ENCODE measurements at places on chromosomes 2 and 18. TPM values are rescaled to one million over a fixed set of nuclear protein-coding genes. Genes with fewer than 3 reads are reported as not detected.

The SLC66A3 gene
- 6.9 TPM for total RNA-seq

The FAM124B gene
- 1.00 TPM for total RNA-seq

The CDK15 gene
- total RNA-seq = 0.43 TPM

- no peak for DNase-seq
Measured at GRCh38 chr2:107008843-107009242, 122.9 kb upstream of the ST6GAL2 start.

DNA sequence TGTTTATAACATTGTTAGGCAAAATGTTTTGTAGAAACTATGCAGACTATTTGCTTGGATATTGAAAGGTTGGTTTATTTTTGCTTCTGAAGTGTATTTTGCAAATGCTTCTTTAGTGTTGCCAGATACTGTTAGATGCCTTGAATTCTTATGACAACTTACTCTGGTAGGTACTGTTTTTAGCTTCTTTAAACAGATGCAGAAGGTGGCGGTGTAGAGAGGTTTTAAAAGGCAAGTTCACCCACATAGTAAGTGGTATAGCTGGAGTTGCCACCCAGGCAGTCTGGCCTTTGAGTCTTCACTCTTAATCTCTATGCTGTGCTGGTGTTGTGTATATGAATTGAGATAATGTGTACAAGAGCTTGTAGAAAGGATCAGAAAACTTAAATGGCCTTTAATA is 3.6 kb downstream of the PCYOX1 start:
- no peak for DNase-seq

GRCh38 chr2:127453392-127454171 is 35.4 kb downstream of the PROC start:
- DNase-seq = no peak

- no peak for DNase-seq
Measured at GRCh38 chr2:172516299-172516698, 39.6 kb upstream of the PDK1 start.

- no peak for DNase-seq
Measured at GRCh38 chr18:25341831-25342230, 10.1 kb downstream of the ZNF521 start.

All from Right ventricle myocardium superior (tissue), 1 donor.